Temporal lobe (tissue), 4 donors: ENCODE measurements at places on chromosomes 2 and 18. TPM values are rescaled to one million over a fixed set of nuclear protein-coding genes. Genes with fewer than 3 reads are reported as not detected.

The TIGD1 gene
- total RNA-seq = 8.9 TPM

The ACADL gene
- 4.7 TPM for total RNA-seq

The TMEM127 gene
- total RNA-seq = 16.0 TPM

The TNFAIP6 gene
- 0.25 TPM for total RNA-seq
